NCI-H510A (cell line): ENCODE measurements at places on chromosomes 5 and 9.

- DNase-seq = no peak
These were observed 271.0 kb upstream of the SLC30A5 start for GRCh38 chr5:68822796-68823195.

DNA sequence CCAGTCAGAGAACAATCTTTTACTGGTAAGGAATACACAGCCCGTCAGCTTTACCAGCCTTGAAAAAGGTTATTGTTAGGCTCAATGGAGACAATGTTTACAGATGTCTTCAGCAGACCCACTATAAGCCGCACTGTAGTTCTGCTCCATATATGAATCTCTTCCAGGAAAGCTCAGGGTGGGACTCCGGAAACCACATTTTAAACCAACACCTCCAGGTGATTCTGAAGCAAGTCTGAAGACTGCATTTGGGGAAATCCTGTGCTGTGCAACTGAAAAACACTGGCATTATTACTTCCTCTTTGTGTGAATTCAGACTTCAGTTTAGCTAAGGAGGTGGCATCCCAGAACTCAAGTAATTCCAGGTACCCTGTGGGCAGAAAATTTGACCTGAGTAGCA is 3.5 kb downstream of the GZMK start:
- DNase-seq = no peak

- no peak for DNase-seq
These were observed 126.0 kb downstream of the GABRB2 start for GRCh38 chr5:161420521-161420920.

GRCh38 chr9:28915202-28915930 is 1342.1 kb upstream of the C9orf72 start:
- DNase-seq = no peak

DNA sequence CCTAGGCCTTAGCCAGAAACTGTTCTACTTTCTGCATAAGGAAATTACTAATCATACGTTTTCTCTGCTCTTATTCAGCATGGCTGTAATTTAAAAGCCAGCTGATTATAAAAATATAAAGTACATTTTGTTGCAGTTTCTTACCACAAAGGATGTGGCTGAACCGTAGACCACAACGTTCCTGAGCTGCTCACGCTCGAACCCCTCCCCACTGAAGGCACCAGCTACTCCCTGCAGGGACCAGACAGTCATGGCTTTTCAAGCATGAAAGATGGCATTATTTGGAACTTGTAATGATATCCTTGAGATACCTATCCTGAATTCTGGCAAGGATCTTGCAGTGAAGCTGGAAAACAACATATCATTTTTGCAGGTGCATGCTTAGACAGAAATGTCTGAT is 91.8 kb upstream of the DMRT1 start:
- no peak for DNase-seq

GRCh38 chr5:181181650-181182565 is 23.1 kb downstream of the TRIM7 start:
- DNase-seq = no peak
